CD8-positive, alpha-beta memory T cell (primary cell): ENCODE measurements at places on chromosomes 7 and 10. TPM values are rescaled to one million over a fixed set of nuclear protein-coding genes. Genes with fewer than 3 reads are reported as not detected.
A peak's percentile ranks its signal among the peaks of the same experiment; 100 is the strongest.

- no peak overlapping the region for H3K4me3 ChIP-seq
- H3K27ac ChIP-seq: no peak overlapping the region
- no peaks in the 10 kb centered on the region for H3K27me3 ChIP-seq
- H3K4me1 ChIP-seq: no peaks in the 10 kb centered on the region
Observed at GRCh38 chr7:148185041-148185440, 405.5 kb upstream of the C7orf33 start.

- H3K36me3 ChIP-seq: peaks cover 10% of the 10 kb centered on the region
- no peak for DNase-seq
- peaks cover 74% of the 10 kb centered on the region for H3K4me1 ChIP-seq
- H3K27ac ChIP-seq: no peak overlapping the region
Observed at GRCh38 chr7:130937016-130937415, 203.0 kb upstream of the KLF14 start.

Gene KLF14
- not detected for total RNA-seq

Gene DUSP5
- 69.8 TPM for total RNA-seq

Gene ASIC3
- total RNA-seq: 3.6 TPM

DNA sequence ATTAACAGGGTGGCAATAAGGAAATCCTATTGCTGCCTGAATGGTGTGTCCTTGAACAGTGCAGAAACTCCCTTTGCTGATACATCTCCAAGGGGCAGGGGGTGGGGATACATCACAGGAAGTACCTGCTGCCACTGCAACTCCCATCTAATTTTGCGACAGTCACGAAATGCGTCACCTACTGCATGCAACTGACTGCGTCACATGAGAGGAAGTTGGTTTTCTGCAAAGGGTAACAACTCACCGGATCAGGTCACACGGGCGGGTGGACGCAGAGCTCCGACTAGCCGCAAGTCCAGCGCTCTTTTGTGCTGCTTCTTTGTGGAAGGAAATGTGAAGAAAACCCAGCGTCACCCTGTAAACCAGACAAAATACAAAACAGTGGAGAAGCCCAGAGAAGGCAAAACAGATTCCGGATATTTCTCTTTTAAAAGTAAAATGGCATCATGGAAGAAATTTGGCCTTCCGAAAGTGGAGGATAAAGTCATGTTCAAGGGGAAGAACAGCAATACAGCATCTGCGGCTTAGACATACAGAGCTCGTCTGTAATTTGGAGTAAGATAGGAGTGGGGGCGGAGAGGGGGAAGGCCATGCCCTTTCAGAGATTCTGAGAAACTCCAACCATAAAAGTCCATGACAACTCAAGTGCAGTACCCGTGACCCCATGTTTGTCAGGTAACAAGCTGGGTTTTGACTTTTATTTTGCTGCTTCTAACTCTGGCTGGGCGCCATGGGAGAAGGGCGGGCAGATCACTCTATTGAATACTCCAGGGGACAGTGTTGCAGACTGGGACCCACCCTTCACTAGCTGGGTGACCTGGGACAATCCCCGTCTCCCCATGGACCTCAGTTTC is 32.3 kb upstream of the PLEKHS1 start:
- H3K36me3 ChIP-seq: peaks cover 27% of the 10 kb centered on the region
- H3K4me1 ChIP-seq: no peaks in the 10 kb centered on the region
- no peak overlapping the region for H3K27ac ChIP-seq
- H3K4me3 ChIP-seq: no peak overlapping the region
- DNase-seq: no peak

Gene SEMA3E
- total RNA-seq: not detected

- H3K4me1 ChIP-seq: peaks cover 20% of the 10 kb centered on the region
- no peak overlapping the region for H3K4me3 ChIP-seq
- H3K27ac ChIP-seq: no peak overlapping the region
- no peak for DNase-seq
- H3K36me3 ChIP-seq: no peaks in the 10 kb centered on the region
Observed at GRCh38 chr7:2032030-2032875, 200.5 kb downstream of the MAD1L1 start.

GRCh38 chr7:41046221-41046761 is 656.6 kb downstream of the INHBA start:
- no peaks in the 10 kb centered on the region for H3K27me3 ChIP-seq
- no peaks in the 10 kb centered on the region for H3K36me3 ChIP-seq
- H3K4me3 ChIP-seq: no peak overlapping the region
- no peak overlapping the region for H3K27ac ChIP-seq
- H3K4me1 ChIP-seq: no peaks in the 10 kb centered on the region

DNA sequence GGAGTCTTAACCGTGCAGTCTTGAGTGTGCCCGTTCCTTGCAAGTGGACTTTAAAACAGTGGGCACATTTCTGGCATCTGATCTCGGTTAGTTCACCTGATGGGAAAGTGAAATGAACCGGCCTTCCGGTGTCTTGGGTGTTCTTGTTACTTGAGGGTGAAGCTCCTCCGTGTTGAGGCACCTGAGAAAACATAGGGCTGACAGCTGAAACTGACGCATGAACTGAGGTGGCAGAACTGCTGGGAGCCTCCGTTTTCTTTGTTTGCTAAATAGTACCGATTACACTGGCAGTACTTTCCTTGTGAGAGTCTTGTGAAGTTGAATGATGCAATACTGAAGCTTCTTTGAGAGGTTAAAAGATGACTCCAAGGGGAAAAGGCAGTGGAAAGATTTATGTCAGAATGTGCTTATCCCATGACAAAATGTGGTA is 62.8 kb upstream of the SAMD8 start:
- no peaks in the 10 kb centered on the region for H3K27me3 ChIP-seq
- H3K4me3 ChIP-seq: no peak overlapping the region
- H3K36me3 ChIP-seq: no peaks in the 10 kb centered on the region
- peaks cover 7% of the 10 kb centered on the region for H3K4me1 ChIP-seq

DNA sequence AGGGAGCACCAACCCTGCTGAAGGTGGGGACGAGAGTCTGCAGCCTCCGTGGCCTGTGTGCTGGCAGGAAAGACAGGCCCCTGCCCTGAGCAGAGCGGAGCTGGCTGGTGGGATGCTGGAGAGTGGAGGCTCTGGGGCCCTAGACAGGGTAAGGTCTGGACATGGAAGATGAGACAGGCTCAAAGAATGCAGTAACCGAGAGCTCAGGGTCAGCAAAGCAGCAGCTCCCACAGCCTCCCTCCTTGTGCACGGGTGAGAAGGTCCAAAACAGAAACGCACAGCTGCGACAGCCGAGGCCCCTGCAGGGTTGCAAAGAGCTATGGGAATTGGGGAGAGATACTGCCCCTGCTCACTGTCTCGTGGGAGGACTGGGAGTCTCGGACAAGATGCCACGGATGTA is 80.5 kb downstream of the TNS3 start:
- no peaks in the 10 kb centered on the region for H3K36me3 ChIP-seq
- no peak for DNase-seq
- no peak overlapping the region for H3K4me3 ChIP-seq
- H3K27me3 ChIP-seq: no peaks in the 10 kb centered on the region
- no peaks in the 10 kb centered on the region for H3K4me1 ChIP-seq

Gene CHRM2
- total RNA-seq: not detected

Gene PLEKHA1
- total RNA-seq: 14.5 TPM

Gene PBLD
- total RNA-seq: 1.7 TPM

GRCh38 chr10:8830048-8830447 is 775.6 kb downstream of the GATA3 start:
- no peaks in the 10 kb centered on the region for H3K36me3 ChIP-seq
- no peak overlapping the region for H3K4me3 ChIP-seq
- no peak overlapping the region for H3K27ac ChIP-seq
- H3K4me1 ChIP-seq: no peaks in the 10 kb centered on the region
- no peak for DNase-seq

GRCh38 chr10:47054974-47055373 is 143.7 kb downstream of the PTPN20 start:
- no peak for DNase-seq
- H3K27me3 ChIP-seq: no peaks in the 10 kb centered on the region
- no peaks in the 10 kb centered on the region for H3K4me1 ChIP-seq

DNA sequence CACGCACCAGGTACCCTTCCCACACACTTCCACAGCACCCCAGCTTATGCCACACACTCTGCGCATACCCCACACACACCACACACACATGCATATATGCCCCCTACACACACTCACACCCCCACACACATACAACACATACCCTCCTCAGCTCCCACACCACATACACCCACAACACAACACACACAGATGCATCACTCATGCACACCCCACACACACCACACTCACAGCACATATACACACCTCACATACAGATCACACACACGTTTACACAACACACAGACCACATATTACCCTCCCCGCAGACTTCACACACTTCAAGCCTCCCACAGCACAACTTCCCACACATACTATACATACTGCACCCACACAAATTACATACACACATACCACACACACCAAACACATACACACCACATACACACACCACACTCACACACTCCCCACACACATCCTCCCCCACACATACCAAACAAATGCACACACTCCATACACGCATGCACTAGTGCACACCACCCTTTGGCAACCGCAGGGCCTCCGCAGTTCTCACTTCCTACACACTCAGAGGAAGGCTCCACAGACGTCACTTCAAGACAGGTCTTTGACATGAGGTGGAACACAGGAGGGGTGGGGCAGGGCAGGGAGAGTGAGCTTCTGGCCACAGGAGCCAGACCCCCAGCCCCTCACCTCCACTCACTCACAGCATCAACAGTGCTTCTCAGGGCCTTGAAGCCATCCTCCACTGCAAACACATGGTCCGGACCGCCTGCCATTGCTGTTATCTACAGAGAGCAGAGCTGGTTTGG is 18.5 kb upstream of the ANTXRL start:
- peaks cover 65% of the 10 kb centered on the region for H3K4me1 ChIP-seq
- H3K27me3 ChIP-seq: no peaks in the 10 kb centered on the region
- peak overlapping the region; percentile 72 for H3K4me3 ChIP-seq
- no peak for DNase-seq
- peak overlapping the region; percentile 57 for H3K27ac ChIP-seq

- no peak overlapping the region for H3K4me3 ChIP-seq
- DNase-seq: no peak
- H3K27ac ChIP-seq: no peak overlapping the region
- no peaks in the 10 kb centered on the region for H3K27me3 ChIP-seq
Observed at GRCh38 chr7:16509829-16510228, 16.8 kb upstream of the LRRC72 start.

DNA sequence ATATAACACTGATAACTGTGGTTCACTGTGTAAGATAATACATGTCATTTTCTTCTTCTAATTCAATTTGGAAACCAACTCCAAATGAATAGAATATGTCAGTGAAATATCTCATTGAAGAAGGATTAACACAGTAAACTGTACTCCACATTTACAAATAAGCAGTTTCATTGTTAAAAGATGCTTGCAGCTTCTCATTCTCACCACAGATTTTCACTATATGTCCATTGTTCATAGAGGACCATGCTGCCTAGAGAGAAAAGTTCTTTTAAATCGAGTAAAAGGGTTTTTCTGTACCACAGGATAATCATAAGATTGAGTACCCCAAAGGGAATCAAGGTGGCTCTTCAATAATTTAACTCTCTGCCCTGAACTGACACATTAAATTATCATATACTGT is 165.5 kb downstream of the LRRN3 start:
- H3K27me3 ChIP-seq: no peaks in the 10 kb centered on the region
- no peak overlapping the region for H3K4me3 ChIP-seq
- no peak overlapping the region for H3K27ac ChIP-seq
- no peaks in the 10 kb centered on the region for H3K36me3 ChIP-seq
- DNase-seq: no peak

Gene ADRA2A
- total RNA-seq: not detected

- no peak for DNase-seq
- H3K4me3 ChIP-seq: no peak overlapping the region
- no peaks in the 10 kb centered on the region for H3K36me3 ChIP-seq
- no peak overlapping the region for H3K27ac ChIP-seq
- H3K27me3 ChIP-seq: peaks cover 68% of the 10 kb centered on the region
- peaks cover 7% of the 10 kb centered on the region for H3K4me1 ChIP-seq
Observed at GRCh38 chr10:100736144-100736808, 9.1 kb upstream of the PAX2 start.

- H3K27me3 ChIP-seq: no peaks in the 10 kb centered on the region
- no peak overlapping the region for H3K4me3 ChIP-seq
- no peaks in the 10 kb centered on the region for H3K4me1 ChIP-seq
- no peaks in the 10 kb centered on the region for H3K36me3 ChIP-seq
Observed at GRCh38 chr7:128190051-128190647, 50.9 kb upstream of the LEP start.

GRCh38 chr7:33710608-33711007 is 194.7 kb upstream of the BMPER start:
- DNase-seq: no peak
- H3K4me3 ChIP-seq: no peak overlapping the region
- no peaks in the 10 kb centered on the region for H3K4me1 ChIP-seq
- H3K36me3 ChIP-seq: no peaks in the 10 kb centered on the region

DNA sequence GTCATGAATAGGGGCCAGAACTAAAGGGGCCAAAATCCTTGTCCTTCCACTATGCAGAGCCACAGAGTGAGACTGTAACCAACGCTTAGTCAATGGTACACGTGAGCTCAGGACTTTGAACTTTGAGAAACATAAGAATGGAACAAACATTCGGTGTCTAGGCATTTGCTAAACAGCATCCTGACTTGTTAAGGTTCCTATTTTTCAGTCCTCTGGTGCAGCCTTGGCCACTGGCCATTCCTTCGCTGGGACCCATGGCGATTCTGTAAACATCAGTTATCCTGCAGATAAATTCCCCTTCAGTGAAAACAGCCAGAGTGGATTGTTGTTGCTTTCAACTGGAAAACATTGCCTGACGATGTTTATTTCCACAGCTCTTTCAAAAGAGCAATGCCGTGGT is 266.8 kb downstream of the SORCS1 start:
- no peak overlapping the region for H3K4me3 ChIP-seq
- H3K4me1 ChIP-seq: no peaks in the 10 kb centered on the region
- no peaks in the 10 kb centered on the region for H3K36me3 ChIP-seq
- H3K27ac ChIP-seq: no peak overlapping the region
- H3K27me3 ChIP-seq: no peaks in the 10 kb centered on the region

DNA sequence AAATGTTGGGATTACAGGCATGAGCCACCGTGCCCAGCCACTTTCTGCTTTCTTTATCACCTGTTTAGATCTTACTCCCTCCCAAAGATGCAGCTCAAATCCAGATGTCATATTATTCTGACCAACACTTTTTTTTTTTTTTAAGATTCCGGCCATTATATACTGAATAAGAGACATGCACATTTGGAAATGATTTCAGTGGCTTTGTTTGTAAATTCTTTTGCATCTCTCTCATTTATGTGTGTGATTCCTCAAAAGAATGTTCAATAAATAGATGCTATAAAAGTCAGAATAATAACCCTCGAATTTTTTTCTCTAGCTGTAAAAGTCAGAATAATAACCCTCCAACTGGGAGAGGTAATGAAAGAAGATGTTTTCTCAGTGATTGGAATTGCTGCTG is 25.4 kb downstream of the HECW1 start:
- no peaks in the 10 kb centered on the region for H3K36me3 ChIP-seq
- no peak for DNase-seq
- no peak overlapping the region for H3K4me3 ChIP-seq
- no peaks in the 10 kb centered on the region for H3K4me1 ChIP-seq
- H3K27me3 ChIP-seq: no peaks in the 10 kb centered on the region

- no peaks in the 10 kb centered on the region for H3K4me1 ChIP-seq
- no peak for DNase-seq
- H3K27me3 ChIP-seq: no peaks in the 10 kb centered on the region
- H3K27ac ChIP-seq: no peak overlapping the region
Observed at GRCh38 chr7:3912291-3912690, 611.2 kb downstream of the SDK1 start.

- no peak overlapping the region for H3K27ac ChIP-seq
- no peak for DNase-seq
- H3K4me3 ChIP-seq: no peak overlapping the region
- H3K27me3 ChIP-seq: no peaks in the 10 kb centered on the region
Observed at GRCh38 chr10:36170943-36171501, 528.9 kb upstream of the FZD8 start.

Gene LIPM
- total RNA-seq: not detected
